ENCODE measurements at places on chromosomes 2 and 18.
A peak's percentile ranks its signal among the peaks of the same experiment; 100 is the strongest.

- peak; percentile 66 for DNase-seq
Measured at GRCh38 chr18:48827291-48828193, 123.2 kb downstream of the SMAD7 start.

GRCh38 chr2:15799432-15799827 lies 140.9 kb upstream of the MYCN start:
- DNase-seq: no peak

DNA sequence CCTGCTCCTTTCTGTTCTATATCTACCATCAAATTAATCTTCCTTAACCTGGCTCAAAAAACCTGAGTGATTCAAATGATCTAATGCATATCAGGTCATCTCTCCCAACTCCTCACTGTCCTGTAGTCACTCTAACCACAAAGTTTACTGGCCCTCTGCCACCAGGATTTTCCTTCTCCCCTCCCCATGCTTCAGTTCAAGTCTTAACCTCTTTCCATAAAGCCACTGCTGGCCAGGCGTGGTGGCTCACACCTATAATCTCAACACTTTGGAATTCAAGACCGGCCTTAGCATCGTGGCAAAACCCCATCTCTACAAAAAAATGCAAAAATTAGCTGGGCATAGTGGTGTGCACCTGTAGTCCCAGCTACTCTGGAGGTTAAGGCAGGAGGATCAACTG lies 7.5 kb upstream of the SP3 start:
- DNase-seq: no peak

DNA sequence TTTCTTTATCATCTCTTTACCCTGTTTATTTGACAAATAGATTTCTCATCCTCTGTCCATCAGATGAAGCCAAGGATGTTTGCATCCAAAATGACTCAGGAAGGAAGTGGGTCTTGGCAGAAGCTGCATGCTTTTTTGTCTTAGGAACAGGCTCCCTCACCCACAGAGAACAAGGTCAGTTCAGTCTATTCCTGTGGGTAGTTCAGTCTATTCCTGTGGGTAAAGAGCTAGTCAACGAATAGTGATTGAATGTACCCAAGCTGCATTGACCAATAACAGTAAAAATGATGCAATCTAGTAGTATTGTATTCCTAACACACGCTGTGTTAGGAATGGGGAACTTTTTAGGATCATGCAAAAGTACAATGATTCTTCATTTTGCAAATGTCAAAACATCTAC lies 290.8 kb upstream of the TANK start:
- DNase-seq: peak; percentile 100

DNA sequence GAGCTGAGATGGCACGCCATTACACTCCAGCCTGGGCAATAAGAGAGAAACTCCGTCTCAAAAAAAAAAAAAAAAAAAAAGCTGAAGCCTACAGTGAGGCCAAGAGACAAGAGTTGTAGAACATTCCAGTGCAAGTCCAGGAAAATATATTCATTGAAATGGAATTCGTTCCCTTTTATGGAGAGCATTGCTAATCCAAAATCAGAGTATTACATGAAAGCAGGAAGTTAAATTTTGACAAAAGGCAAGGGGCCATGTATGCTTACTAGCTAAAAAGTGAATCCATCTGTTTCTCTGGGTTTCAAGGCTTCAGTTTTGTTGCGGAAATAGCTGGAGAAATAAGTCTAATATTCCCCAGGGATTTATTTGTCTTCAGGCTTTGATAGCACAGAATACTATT lies 471.7 kb downstream of the THSD7B start:
- peak; percentile 95 for DNase-seq

- DNase-seq: peak; percentile 37
Measured at GRCh38 chr2:176650104-176650837, 381.0 kb downstream of the MTX2 start.

- peak; percentile 53 for DNase-seq
Measured at GRCh38 chr2:159933727-159934049, 128.7 kb downstream of the PLA2R1 start.

DNA sequence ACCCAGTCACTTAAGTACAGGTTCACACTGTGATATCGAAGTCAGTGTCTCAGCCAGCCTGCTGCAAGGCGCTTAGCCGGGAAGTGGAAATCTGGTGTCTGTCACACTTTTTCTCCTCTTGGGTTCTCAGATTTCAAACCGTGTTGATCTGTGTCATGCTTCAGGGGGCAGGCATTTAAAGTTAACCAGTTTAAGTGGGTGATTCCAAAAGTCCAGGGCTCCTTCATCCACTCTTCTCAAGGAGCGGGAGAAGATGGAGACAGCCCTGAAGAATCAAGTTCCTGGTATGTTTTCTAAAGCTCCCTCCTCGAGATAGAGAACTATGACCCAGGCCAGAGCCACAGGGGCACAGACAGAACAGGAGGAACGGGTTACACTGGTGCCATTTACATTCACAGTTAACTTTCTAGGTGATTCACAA lies 331.7 kb downstream of the GBX2 start:
- no peak for DNase-seq

DNA sequence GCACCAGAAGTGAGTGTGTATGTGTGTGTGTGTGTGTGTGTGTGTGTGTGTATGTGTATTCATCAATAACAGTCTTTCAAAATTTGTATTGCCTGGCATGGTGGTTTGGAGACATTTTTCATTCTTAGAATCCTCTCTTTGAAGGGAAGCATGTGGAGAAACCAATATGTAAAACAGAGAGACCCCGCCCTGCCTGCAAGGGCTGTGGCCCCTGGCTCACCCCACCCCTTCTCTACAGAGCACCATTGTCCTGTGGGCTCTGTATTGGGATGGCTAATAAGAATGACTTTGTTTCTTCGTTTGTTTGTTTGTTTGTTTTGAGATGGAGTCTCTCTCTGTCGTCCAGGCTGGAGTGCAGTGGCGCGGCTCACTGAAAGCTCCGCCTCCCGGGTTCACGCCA lies 65.9 kb downstream of the GNAL start:
- DNase-seq: no peak

GRCh38 chr2:232573042-232573441 lies 22.6 kb downstream of the EIF4E2 start:
- no peak for DNase-seq
